ENCODE measurements at places on chromosomes 6 and 20.

DNA sequence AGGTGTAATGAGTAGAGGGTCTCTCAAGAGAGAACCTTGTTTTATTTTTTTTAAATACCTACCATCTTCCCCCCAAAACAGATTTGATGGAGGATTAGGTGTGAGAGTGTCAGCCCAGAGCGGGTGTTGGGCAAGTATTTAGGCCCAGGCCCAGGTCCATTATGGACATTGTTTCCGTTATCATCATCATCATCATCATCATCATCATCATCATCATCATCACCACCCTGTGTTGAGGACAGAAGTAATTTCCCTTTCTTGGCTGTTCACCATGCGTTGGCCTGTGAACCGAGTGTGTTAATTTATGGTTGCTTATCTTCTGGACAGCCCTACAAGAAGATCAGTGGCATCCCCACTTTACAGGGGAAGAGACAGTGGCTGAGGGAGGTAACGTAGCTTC, 28.6 kb downstream of the PSMF1 start:
- DNase-seq = no peak

- DNase-seq = no peak
These were observed 6.0 kb downstream of the MLN start for GRCh38 chr6:33797626-33798342.

GRCh38 chr20:35307666-35308653, 15.7 kb upstream of the FAM83C start:
- no peak for DNase-seq

- DNase-seq = no peak
These were observed 6.9 kb upstream of the PHACTR1 start for GRCh38 chr6:12709556-12710232.

GRCh38 chr6:79410806-79411205, 126.4 kb downstream of the LCA5 start:
- DNase-seq = no peak

DNA sequence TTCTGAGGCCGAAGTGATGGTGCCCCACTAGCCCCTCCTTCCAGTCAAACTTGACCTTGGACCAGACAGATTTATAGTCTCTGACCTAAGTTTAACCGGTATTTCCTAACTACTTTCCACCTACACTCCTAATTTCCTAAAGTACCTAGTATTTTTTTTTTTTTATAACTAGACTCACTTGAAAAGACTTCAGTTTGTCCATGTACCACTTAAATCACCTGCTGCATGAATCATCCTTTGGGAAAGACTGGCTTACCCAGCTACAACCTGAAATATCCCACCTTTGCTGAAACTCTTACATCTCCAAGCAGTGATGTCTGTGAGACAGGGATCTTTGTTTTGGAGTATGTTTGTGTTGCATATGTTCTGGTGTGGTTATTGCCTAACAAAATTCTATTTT, 71.1 kb downstream of the ZDHHC14 start:
- no peak for DNase-seq

DNA sequence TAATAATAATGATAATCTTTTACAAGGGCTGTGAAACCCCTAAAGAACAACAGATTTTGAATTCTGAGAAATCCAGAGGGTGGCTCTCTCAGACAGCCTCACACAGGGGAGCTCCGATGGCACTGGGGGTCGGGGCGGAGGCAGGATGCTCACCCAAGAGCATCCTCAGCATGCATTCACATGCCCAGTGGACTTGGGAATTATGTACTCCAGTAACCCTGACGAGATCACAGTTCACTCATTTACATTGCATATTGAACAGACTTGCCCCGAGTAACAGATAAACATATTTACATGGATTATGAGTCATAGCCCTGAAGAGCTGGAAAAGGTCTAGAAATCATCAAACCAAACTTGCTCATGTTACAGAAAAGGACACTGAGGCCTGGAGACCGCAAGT, 482.7 kb upstream of the JARID2 start:
- no peak for DNase-seq

DNA sequence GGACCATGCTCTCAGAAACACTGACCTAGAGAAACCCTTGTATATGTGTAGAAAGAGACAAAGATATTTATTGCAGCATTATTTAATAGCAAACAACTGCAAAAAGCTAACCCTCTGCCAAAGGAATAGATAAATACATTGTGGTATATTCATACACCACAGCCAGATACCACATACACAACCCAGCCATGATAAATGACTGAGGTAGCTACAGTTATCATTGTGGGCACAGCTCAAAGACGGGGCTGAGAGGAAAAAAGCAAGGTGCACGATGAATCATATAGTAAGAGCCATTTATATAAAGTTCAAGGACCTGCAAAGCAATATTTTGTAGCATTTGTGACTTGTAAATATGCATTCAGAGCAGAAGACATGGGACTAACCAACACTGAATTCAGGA, 30.8 kb downstream of the RSPO4 start:
- no peak for DNase-seq

DNA sequence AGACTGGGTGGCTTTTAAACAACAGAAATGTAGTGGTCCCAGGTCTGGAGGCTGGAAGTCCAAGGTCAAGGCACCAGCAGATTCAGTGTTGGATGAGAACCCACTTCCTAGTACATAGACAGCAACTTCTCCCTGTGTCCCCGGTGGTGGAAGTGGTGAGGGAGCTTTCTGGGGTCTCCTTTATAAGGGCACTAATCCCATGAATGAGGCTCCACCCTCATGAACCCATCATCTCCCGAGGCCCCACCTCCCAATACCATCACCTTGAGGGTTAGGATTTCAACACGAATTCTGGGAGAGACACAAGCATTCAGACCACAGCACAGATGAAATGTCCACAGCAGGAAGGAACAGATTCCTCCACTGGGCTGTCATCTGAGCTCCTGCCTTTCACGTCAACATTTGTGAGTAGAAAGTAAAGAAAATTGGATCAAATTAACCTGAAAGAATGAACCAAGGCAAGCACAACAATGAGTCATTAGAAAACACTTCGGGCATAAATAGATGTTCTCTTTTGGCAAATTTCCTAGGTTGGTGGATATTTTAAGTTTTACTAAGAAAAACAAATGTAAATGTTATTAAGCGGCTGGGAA, 130.7 kb downstream of the RNASET2 start:
- DNase-seq = no peak

DNA sequence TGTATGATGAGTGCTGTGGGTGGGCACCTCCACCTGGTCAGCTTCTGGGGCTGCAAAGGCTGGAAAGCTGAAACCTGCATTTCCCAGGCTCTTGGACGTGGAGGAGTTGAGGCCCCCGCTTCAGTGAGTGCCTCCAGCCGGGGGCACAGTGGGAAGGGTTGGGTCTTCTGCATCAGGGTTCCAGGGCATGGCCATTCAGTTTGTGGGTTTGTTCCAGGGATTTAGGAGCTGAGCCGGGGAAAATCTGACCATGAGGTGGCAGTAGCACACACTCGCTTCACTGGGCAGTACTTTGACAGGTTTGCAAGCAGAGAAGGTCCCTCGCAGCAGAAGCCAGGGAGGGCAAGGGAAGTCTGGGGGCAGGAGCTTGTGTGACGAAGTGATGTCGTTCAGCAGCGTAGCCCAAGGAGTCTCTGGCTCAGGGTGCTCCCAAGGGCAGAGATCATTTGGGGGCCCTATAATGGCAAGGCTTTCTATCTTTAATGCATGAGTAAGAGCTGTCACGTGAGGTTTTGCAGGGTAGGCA, 69.5 kb upstream of the SULF2 start:
- DNase-seq = no peak

DNA sequence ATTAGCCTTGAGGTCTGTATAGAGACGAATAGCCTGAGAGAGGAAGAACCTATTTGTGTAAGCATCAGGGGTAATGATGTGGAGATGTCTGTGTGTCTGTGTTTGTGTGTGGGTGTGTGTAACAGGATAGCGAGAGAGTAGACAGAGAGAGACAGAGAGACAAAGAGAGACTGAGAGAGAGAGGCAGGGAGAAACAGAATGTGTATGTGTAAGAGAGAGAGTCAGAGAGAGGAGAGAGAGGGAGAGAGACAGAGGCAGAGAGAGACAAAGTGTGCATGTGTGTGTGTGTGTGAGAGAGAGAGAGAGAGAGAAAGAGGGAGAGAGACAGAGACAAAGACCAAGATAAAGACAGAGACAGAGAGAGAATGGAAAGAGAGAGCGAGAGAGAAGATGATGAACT, 396.1 kb downstream of the PAX1 start:
- DNase-seq = no peak

- no peak for DNase-seq
These were observed 1.3 kb downstream of the NOP56 start for GRCh38 chr20:2653556-2654383.

GRCh38 chr6:100105138-100105537, 111.1 kb upstream of the MCHR2 start:
- no peak for DNase-seq
